ENCODE measurements at places on chromosomes 4 and X. TPM values are rescaled to one million over a fixed set of nuclear protein-coding genes. Genes with fewer than 3 reads are reported as not detected.
A peak's percentile ranks its signal among the peaks of the same experiment; 100 is the strongest.

- no peak for DNase-seq
- no peaks in the 10 kb centered on the region for H3K36me3 ChIP-seq
- H3K27ac ChIP-seq: no peak overlapping the region
- peaks cover 23% of the 10 kb centered on the region for H3K27me3 ChIP-seq
- no peaks in the 10 kb centered on the region for H3K4me1 ChIP-seq
Measured at GRCh38 chrX:69289046-69289792, 124.0 kb upstream of the PJA1 start.

DNA sequence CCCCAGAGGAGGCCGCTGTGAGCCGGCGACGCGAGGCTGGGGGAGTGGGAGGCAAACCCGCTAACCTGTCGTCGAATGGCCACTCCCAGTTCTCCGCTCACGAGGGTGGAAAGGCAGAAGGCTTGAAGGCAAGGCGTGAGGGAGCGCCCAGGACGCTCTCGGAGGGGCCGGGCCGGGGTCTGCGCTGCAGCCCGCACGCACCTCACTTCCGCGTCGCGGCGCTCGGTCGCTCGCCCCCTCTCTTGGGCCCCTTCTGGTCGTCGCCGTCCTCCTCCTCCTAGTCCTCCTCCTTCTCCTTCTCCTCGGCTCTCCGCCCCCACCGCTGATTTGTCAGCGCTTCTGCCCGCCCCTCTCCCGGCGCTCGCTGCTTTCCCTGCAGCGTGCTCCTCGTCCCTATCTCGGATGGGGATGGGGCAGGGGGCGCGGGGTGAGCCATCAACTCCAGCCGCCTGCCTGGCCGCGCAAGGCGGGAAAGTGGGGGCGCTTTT, at the start of gene SNCA:
Gene SNCA (minus strand): TSS at position 265 of the 488 bp plus-strand sequence. CDS start 1,494 bp downstream, outside the sequence.
- H3K27ac ChIP-seq: peak within 1 kb of the TSS; percentile 85
- no peaks in the 10 kb centered on the region for H3K27me3 ChIP-seq

GRCh38 chr4:144820728-144821085, 174.8 kb downstream of the HHIP start:
- H3K27me3 ChIP-seq: no peaks in the 10 kb centered on the region
- H3K4me1 ChIP-seq: no peaks in the 10 kb centered on the region
- no peak for DNase-seq
- no peaks in the 10 kb centered on the region for H3K36me3 ChIP-seq

The F8 gene
- total RNA-seq: 1.6 TPM

The PIM2 gene
- total RNA-seq: 13.9 TPM

The SLIT2 gene
- 3.8 TPM for total RNA-seq

The HMGN5 gene
- total RNA-seq: 14.4 TPM
